NCI-H524 (cell line): ENCODE measurements at places on chromosomes 13 and 19.

DNA sequence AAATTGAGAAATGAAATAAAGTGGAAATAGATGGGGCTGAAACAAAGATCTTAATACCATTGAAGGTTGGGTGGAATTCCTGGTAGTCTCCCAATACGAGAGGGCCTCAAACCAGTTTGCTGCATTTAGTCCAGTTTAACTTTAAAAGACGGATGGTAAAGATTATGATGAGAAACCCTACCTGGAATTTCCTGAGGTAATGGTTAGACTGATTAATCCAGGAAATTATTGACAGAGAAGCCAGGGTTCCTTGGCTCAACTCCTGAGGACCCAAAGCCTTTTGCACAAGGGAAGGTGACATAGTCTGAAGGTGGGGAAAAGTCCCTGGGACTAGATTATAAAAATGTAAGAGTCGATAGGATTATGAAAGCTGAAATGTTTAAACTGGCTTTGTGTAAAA lies 133.2 kb upstream of the SLITRK5 start:
- no peak for DNase-seq

DNA sequence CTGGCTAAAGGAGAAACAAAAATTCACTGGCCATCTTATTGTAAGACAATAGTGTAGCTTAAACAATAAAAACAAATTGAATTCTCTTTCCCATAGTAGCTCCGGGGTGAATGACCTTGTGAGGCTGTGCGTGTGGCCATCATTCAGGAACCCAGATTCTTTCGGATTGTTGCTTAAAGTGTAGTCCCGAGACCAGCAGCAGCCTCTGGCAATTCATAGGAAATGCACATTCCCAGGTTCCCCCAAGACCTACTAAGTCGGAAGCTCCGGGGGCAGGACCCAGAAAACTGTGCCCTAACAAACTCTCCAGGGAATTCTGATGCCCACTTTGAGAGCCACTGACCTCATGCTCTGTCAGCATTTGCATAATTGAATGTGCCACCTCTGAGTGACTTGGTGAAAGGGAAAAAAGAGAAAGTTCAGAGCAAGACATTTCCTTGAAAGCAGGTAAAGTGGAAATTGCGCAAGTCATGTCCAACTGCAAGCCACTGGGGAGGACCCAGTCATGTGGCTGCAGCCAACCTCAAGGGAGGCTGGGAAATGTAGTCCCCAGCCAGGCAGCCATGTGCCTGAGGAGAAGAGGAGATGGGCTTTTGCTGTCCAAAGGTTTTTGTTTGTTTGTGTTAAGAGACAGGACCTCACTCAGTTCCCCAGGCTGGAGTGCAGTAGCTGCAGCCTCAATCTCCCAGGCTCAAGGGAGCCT lies 50.7 kb upstream of the PNMA8B start:
- peak; percentile 5 for DNase-seq

DNA sequence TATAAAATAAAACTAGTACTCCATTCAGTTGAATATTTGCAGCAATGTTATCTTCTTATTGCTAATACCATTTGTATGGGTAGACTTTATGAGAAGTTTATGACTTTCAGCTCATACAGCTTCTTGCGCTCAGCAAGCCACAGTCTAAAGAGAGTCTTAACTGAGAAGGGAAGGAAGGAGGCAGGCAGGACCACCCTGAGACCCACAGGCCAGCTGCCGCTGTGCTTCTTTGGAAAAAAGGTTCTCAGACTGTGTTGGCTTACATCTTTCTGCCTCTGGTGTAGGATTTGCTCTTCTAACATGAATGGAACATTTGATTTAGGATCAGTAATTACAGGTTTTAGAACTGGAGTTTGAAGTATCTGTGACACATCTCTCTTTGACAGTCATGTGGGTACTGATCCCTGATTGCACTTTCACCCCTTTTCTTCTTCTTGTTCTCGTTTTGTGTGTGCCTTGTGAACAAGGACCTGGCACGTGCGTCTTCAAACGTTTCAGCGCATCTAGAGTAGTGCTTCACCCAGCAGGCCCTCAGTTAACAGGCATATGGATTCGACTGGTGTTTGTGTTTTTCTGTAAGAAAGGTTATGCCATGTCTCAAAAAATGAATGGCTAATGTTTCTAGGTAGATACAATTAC lies 7.1 kb upstream of the GPR18 start:
- DNase-seq: no peak

DNA sequence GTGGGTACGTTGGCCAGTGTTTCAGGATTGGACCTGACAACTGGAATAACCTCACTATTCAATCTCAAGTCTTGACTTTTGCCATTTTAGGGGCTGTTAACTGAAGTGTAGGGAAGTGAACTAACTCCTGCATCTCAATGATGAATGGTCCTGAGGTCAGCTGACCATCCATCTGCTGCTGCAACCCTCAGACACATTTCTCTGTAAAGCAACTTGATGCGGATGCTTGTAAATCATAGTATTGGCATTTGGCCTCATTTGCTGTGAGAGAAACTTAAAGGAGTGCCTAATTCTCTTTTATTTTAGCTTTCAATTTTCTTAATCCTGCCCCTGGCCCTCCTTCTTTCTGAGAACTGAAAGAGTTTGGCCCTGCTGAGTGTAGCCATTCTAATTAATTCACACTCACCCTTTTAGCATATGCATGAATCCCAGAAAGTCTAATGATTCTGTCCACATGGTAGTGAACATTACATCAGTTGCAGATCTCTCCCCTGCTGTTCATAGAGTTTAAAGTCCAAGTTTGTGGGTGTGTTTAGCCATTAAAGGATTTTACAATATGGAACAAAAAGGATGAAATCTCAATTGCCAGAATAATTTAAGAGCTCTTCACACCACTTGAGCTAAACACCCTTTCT lies 1531.4 kb upstream of the SLC10A2 start:
- peak; percentile 94 for DNase-seq

GRCh38 chr13:50318887-50319286 lies 303.6 kb downstream of the KCNRG start:
- DNase-seq: no peak

GRCh38 chr13:61880578-61881283 lies 465.1 kb upstream of the PCDH20 start:
- DNase-seq: peak; percentile 15

DNA sequence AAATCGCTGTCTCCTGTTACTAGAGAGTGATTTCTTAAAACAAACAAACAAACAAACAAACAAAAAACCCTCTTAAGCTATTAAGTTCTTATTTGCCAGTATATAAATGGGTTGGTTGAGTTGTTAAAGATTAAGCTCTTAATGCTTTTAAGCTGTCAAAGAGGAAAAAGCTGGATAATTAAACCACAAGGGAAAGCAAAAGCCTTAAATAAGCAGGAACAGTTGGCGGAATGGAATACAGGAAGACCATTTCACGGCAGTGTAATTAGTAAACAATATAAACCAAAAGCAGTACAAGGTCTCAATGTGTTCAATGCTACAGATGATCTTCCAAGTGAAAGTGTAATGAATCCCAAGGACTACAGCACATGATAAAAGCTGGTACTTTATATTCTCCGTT lies 32.2 kb upstream of the GGACT start:
- no peak for DNase-seq
